ENCODE measurements at places on chromosomes 6 and 20.

DNA sequence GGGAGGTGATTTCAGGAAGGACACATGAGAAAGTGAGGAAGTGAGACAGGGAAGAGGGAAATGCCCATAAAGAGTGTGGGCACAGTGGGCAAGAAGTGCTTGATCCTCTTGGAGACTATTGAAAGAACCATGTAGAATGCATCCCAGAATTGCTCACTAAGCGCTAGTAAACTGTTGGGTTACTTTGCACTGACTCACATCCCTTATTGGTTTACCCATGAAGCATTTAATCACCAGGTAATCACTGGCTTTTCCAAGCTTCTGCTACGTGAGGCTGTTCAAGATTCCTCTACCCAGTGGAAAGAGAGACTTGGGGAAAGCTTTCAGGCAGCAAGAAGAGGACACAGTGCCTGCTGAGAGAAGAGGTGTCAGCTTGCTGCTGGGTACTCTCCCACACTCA lies 410.0 kb upstream of the JAG1 start:
- no peak for DNase-seq

DNA sequence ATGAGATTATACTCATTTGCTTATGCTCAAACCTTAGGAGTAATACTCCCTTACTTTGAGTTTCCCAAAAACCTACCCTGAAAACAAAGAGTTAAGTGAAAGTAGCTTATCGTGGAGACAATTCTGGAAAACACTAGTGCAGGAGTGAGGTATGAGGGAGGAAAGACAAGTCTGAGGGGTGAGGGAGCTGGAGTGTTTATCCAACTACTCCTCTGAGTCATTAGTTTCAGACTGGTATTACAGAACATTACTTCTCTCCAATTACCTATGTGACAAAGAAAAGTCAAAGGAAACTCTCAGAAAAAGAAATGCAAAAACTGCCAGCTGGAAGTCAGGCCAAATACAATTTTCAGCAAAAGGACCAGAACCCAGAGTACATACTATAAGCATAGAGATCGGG lies 171.1 kb upstream of the SPTLC3 start:
- no peak for DNase-seq

DNA sequence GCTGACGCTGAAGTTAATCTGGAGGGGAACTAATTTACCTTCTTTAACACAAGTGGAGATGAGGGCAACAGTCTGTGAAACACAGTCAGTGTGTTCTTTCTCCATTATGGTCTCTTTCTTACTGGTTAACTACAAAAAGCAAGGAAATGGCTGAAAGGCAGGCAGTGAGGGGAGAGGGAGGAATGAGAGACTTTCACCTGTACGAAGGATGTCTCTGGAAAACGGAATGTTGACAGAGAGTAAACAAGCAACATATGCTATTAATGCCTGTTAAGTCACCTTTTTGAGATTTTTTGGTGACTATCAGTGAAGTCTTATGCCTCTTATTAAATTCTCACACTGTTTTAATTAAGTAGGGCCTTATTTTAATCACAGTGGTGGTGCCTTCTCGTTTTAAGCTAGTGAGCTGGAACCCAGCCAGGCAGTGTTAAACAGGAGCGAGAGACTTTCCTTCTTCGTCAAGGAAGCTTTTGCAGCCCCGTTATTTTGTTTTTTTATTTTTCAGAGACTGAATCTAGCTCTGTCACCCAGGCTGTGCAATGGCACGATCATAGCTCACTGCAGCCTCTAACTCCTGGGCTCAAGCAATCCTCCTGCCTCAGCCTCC lies 165.6 kb downstream of the ATXN1 start:
- no peak for DNase-seq

DNA sequence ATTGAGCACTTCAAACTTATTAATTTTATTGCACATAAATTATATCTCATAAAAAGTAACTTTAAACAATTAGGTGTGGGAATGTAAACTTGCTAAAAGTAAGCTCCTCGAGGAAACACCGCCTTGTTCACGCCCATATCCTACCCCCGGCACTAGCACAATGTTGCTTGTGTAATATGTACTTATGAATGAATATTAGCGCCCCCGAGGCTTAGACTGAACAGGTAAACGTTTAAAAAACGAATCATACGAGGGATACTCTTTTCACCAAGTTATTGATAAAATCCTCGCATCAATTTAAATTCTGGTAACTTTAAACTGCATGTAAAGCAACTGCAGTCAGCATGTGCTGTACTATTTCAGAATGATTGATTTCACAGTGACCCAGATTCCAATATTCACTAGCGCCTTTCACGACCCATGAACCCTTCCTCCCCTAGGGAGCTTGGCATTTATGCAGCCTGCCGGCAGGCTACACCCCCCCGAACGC lies 637 bp downstream of the TFB1M start:
- DNase-seq: no peak

DNA sequence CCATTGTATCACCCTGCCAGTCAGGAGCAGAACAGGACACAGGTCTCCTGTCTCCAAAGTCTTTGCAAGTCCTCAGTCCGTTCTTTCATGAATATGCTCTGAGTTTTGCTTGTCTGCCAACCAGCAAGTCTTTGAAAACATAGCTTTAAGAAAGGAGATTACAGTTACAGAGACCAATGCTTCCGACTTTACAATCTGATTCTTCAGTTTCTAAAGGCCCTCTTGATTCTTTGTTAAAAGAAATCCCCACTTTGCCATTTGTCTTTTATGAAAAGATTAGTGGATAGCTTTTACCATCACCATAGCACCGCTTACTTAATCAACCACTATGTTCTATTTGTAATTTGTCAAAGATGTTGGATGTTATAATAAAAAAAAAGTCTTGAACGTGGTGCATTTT lies 562.8 kb upstream of the BTBD3 start:
- DNase-seq: no peak

DNA sequence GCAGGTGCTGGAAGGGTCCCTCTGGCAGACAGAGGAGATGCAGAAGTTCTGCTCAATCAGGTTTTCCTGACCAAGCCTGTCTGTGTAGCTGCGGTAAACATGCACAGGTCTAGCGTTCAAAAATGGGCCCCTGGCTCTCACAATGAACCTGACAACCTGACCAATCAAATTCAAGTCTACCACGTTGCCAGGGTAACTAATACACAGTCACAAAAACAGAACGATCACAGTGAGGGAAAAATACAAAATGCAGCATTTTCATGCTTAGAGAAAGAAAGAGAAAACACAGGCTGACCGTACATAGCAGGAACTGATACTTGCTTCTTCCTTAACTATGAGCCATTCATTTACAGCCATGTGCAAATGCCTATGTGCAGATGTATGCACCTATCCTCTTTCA lies 353.1 kb upstream of the TSHZ2 start:
- DNase-seq: no peak

DNA sequence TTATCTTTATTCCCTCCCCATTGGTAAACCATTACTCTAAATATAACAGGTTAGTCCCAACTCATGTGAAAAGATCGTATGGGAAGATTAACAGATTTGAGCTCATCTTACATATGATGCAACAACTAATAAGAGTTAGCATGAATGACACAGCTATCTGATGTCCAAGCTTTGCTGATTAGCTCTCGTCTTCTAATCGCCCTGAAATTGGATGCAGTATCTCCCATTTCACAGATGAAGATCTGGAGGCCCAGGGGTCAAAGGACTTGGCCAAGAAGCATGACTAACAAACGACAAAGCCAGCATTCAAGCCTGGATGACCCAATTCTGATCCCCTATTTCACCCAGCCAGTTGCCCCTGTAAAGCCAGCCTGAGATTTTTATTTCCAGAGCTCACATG lies 8.4 kb upstream of the BMP7 start:
- peak; percentile 21 for DNase-seq

DNA sequence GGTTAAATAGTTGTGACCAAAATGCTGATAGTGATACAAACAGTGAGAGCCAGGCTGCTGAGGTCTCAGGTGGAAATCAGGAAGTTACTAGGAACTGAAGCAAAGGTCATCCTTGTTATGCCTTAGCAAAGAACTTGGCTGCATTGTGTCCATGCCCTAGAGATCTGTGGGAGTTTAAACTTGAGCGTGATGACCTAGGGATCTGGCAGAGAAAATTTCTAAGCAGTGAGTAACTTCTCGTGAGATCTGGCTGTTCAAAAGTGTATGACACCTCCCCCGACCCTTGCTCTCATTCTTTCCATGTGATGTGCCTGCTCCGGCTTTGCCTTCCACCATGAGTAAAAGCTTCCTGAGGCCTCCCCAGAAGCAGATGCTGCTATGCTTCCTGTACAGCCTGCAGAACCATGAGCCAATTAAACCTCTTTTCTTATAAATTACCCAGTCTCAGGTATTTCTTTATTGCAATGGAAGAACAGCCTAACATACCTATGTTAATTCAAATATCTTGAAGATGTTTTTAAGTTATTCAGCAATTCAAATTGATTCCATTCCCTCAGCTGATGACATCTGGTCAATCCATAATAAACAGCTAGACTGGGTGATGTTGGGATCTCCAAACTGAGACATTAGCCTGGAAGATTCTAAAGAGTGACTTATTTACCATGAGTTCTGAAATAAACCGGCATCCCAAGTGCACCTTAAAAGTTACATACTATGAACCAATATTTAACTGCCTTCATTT lies 33.8 kb downstream of the KIF16B start:
- DNase-seq: no peak

DNA sequence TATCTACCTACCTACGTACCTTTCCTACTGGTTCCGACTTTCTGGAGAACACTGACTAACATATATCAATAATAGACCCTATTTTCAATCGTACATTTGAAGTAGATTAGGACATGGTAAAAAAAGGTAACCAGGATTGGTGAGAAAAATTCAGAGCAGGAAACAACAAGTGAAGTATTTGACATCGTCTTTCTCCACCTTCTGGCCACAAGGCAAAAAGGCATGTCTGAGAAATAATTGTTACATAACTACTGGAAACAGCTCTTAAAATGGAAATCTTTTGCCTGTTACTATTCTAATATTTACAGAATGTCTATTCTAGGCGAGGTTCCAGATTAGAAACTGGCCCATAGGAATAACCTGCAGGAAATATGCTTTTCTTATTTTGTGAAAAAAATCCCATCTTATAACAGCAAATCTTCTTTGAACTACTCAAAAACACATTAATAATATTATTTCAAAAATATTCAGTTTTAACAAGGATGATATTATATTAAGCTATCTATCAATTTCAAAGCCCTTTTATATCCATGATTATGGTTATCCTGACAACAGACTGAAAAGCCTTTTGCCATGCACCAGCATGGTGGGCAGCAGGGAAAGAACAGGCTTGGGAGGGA lies 80.8 kb downstream of the RCAN2 start:
- no peak for DNase-seq

GRCh38 chr6:16670183-16670582 lies 91.1 kb downstream of the ATXN1 start:
- DNase-seq: no peak

DNA sequence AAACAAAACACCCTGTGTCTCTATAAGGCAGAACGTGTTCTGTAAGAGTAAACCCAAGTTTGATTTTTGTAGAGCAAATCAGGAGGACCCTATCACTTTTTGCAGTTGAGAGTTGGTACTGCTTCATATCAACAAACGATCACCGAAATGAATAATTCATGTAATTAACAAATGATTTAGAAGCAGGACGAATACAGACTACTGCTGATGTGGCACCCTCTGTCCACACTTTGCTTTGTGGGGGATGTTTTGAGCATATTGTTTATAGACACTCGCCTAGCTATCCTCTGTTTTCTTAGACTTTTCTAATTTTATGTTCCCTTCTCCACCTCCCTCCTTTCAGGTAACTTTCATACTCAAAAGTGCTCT lies 1.5 kb downstream of the CD2AP start:
- no peak for DNase-seq

- peak; percentile 90 for DNase-seq
These were observed 21.3 kb upstream of the SLC22A7 start for GRCh38 chr6:43276577-43277305.

GRCh38 chr6:99333068-99333467 lies 16.4 kb downstream of the FAXC start:
- DNase-seq: no peak

- DNase-seq: no peak
These were observed 628.2 kb downstream of the PHF3 start for GRCh38 chr6:64263778-64264177.

- no peak for DNase-seq
These were observed 19.3 kb downstream of the RIN2 start for GRCh38 chr20:19777315-19777714.

GRCh38 chr20:63011798-63012197 lies 5.0 kb upstream of the BHLHE23 start:
- DNase-seq: no peak

- no peak for DNase-seq
These were observed 100.1 kb downstream of the EPHA7 start for GRCh38 chr6:93319304-93319703.

DNA sequence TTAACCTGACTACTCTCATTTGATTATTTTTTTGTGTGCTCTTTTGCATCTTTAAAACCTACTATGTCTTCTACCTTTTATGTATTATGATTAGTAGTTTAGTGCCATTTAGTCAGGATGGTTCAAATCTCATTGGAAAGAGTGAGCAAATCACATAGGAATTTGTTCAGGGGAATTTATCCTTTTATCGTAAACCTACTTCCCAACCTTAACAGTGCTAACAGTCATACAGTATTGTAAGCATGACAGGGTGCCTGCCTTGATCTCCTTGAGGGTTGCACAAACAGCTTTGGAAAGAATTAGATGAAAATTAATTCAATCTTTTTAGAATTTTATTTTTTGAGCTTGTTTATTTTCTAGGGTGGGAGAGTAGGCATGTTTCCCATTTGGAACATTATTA lies 18.3 kb downstream of the RNF8 start:
- no peak for DNase-seq

GRCh38 chr6:88368071-88368787 lies 202.1 kb upstream of the CNR1 start:
- no peak for DNase-seq

GRCh38 chr6:82365016-82365795 lies 1.6 kb downstream of the TPBG start:
- DNase-seq: peak; percentile 58

- no peak for DNase-seq
These were observed 251.0 kb downstream of the RNGTT start for GRCh38 chr6:88712243-88712936.

Measured in osteoblast (primary cell).